ENCODE measurements at places on chromosomes 1 and 21.

- DNase-seq, result no peak
Observed at GRCh38 chr1:164575356-164575886, 16.4 kb downstream of the PBX1 start.

DNA sequence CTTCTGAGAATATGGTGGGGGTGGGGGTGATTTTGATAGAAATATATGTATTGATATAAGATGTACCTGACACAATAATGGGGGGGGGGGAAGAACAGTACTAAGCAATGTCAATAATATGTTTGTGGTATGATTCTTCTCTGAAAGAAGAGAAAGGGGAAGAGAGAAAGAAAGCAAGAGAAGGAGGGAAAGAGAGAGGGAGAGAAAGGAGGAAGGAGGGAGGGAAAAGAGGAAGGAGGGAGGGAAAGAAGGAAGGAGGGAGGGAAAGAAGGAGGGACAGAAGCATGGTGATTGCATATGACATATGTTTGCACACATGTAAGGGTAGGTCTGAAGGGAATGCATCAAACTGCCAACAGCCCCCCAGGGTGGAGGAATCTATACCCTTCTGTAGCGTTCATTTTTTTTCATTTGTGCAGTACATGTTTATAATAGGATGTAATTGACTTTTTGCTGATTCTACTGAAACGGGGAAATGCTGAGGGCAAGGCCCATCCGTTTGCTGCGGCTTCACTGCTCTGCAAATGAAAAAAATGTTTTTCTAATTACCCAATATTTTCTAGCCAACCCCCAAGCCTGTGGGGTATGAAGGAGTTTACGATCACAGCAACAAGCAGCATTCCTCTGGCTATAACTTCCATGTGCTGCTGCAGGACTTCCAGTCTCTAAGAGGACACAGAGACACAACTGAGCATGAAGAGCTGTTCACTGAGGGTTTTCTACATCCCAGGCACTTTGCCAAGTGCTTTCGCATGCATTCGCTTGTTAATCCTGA is 119.3 kb upstream of the ZC3H12A start:
- no peak for DNase-seq

DNA sequence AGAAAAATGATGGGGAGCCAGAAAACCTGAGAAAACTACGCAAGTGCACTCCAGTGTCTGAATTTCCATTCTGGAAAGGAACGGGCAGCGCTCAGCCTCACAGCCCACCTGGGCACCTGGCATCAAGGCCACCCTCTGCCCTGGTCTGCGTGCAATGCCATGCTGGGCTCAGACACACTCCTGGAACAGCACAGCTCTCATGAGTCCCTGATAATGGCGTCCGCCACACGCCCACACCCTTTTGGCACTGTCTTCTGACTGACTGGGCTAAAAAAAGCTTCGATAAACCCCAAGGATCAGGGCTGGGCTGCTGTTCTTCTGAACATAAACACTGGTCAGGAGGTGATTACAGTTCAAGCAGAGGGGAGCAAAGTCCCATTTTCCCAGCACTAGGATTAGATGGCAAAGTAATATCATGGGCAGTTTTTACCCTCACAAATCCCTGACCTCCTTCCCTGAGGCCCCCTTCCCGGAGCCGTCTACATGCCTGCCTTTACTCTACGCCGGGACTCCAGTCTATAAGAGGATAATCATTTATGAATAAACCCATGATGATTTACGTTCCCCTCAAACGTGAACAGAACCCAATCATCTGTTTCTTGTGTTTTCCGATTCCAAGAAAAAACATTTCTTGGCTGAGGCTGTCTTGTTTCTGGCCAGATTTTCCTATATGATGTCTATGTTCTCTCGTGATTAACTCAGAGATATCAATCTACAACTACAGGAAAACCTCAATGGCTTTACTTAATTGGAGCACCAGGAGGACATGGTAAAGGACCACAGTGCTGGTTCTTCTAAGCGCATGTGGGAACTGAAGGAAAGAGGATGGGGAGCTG is 22.6 kb downstream of the RCAN1 start:
- no peak for DNase-seq

GRCh38 chr1:236425031-236425663 is 31.1 kb downstream of the EDARADD start:
- no peak for DNase-seq

GRCh38 chr1:43304314-43304681 is 3.5 kb downstream of the TIE1 start:
- DNase-seq, result no peak

DNA sequence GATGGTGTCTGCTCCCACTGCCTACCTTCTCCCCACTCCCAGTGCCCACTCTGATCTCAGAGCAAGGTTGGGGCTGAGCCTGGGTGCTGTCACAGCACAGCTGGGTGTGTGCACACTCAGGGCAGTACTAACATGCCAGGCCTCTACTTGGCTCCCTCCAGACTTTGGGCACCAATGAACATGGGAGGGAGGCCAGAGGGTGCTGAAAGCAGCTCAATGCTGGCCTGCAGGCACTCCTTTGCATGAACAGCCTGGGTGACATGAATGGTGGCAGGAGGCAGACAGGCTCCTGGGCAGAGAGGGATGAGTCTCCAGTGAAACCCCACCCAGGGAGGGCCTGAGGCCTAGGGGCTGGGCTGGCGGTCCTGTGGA is 25.8 kb upstream of the DENND1B start:
- no peak for DNase-seq

GRCh38 chr1:51517361-51518032 is 1.6 kb downstream of the EPS15 start:
- no peak for DNase-seq

- peak; percentile 30 for DNase-seq
Observed at GRCh38 chr1:8525216-8525557, 207.3 kb downstream of the SLC45A1 start.

- no peak for DNase-seq
Observed at GRCh38 chr21:37228003-37228400, 39.1 kb downstream of the VPS26C start.

- no peak for DNase-seq
Observed at GRCh38 chr1:210415846-210416448, 87.2 kb downstream of the HHAT start.

DNA sequence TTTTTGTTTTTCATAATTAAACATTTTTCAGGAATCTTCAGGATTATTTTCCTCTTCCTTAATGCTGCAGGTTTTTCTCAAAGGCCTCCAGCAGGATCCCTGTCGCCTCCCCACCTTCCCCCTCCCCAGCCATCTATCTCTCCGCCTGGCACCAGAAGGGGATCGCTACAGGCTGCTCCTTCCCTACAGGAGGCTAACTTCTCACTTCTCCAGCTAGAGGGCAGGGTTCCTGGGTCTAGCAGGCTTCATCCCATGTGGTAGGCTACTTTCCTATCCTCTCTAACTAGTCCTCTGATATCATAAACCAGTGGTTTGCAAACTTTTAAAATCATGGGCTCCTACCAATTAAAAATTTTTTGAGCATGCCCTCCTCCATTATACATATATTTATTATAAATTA is 104.1 kb downstream of the KCNN3 start:
- no peak for DNase-seq

DNA sequence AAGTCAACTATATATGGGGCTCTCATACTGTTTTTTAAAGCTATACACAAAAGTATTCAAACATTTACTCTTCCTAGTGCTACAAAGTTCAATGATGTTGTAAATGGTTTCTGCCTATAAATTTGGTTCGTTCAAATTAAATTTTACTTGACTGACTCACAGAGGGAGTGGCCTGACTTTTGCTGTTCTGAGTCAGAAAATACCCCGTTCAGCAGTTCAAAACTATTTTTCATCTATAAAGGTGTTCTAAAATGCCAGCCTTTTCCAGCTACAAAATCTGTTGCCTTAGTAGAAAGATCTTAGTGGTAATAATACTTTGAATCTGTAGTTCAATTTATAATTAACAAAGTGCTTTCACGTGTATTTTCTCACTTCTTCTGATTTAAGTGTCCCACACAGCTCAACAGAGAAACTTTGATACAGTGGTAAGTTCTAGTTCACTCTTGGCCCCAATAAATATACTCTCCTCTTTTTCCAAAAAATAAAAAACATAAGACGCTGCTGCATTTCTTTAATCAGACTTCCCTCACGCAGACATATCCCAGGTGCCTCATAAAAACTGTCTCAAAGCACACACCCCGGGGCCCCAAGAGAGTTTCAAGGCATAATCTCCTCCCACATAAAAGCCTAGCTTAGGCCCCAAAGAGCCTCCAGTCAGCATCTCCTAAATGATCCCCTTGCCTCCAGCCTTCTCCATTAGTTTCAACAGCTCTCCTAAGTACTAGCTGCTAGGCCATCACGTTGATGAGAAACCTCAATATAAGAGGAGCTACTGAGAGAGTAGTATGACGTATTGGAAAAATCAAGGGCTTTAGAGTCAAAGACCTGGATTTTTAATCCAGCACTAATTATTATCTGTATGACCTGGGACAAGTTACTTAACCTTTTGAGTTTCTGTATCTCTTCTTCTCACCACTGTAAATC is 3.2 kb downstream of the PTP4A2 start:
- DNase-seq, result no peak

DNA sequence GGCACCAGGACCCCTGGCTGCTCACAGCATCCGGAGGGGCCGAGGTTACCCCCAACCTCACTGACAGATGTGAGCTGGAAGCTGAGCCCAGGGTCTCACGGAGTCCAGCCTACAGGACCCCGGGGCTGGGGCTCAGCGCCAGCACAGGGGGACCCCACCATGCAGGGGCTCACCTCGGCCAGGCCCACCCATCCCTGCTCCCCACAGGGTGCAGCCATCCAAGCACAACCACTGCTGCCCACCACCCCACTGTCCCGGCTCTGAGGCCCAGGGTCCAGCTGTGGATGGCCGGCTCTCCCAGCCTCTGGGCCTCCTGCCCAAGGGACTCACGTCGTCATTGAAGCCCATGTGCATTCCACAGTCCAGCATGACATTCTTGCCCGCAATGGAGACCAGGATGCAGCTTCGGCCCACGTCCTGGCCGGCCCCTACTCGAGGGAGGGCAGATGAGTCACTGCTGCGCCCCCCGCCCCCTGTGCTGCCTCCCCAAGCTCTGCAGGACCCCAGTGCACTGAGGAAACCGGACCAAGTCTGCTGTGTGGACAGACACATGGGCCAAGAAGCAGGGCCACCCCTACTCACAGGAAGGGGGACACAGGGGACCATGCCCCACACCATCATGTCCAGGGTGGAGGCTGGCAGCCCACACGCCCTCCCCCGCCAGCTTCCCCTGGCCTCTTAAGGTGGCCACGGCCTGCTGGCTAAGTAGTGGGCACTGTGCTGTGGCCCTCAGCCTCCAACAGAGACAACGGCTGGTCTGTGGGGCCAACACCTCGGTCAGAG is 3.6 kb downstream of the INTS11 start:
- no peak for DNase-seq

- DNase-seq, result peak; percentile 32
Observed at GRCh38 chr1:2091611-2092604, 41.7 kb downstream of the PRKCZ start.

DNA sequence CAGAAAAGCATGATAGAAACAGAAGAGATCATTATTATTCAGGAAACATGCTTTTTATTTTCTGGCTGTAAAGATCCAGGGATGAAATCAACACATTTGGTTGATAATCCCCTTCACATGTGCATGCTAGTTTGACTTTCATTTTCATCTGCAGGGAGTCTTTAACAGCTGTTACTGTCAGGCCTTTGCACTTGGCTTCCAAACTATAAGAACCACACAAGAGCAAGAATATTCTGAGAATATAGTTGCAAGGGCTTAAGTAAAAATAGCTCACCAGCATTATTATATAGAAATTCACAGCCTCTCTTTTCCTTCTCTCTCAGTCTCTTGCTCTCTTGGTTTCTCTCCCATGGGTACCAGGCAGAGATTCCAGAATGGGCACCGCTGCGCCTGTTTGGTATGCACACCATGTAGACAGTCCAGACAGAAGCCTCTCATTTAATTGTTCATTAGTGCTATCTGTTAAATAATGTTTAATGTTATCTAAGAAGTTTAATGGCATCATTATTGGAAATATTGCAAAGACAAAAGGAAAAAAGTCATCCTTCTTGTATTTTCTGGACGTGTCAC is 622.3 kb upstream of the PLXNA2 start:
- DNase-seq, result no peak

- no peak for DNase-seq
Observed at GRCh38 chr1:235867903-235868469, 1.3 kb upstream of the LYST start.

- no peak for DNase-seq
Observed at GRCh38 chr1:10674700-10675609, 121.5 kb downstream of the CASZ1 start.

GRCh38 chr1:67747671-67748546 is 62.9 kb downstream of the GADD45A start:
- no peak for DNase-seq

GRCh38 chr1:2533365-2533764 is 3.3 kb upstream of the HES5 start:
- no peak for DNase-seq

All from activated T-cell treated with anti-CD3 and anti-CD28 coated beads for 48 hours (primary cell).